Sigmoid colon (tissue), 7 donors: ENCODE measurements at places on chromosomes 7 and 10. TPM values are rescaled to one million over a fixed set of nuclear protein-coding genes. Genes with fewer than 3 reads are reported as not detected.
A peak's percentile ranks its signal among the peaks of the same experiment; 100 is the strongest.

- H3K4me3 ChIP-seq, result peak overlapping the region; percentile 69
- H3K4me1 ChIP-seq, result no peaks in the 10 kb centered on the region
- peak overlapping the region; percentile 97 for H3K27ac ChIP-seq
These were observed 844 bp upstream of the KAT6B start for GRCh38 chr10:74825371-74826141.

DNA sequence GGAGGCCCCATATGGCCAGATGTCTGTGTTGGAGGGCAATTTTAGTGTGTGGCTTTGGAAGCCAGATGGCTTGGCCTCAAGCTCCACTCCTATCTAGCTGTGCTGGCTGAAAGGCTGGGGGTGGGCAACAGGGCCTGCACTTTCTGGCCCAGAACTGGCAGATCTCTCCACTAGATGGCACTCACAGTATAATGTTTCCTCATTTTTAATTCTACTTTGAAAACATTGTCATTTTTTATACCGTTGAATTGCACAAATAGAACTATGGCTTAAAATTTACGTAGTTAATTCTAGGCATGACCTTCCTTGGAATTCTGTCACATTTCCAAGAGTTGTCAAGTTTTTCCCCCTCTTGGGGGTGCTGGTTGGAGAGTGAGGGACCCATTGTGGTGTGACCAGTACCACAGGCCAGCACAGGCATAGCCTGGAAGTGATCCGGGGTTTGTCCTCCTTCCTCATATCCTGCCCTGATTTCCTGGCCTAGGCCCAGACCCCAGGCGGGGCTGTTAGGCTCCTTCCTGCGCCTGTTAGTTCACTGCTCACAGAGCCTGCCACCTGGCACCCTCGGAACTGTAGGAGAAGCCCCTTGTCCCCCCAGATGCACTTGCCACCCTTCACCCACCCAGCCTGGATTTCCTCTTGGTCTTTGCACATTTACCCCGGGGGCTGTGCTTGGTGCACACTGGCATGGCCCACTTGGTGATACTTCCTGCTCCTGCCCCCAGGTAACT, 52.8 kb downstream of the ARHGAP22 start:
- DNase-seq, result no peak
- no peak overlapping the region for H3K27ac ChIP-seq
- H3K4me3 ChIP-seq, result no peak overlapping the region
- H3K4me1 ChIP-seq, result peaks cover 16% of the 10 kb centered on the region
- no peaks in the 10 kb centered on the region for H3K27me3 ChIP-seq

- H3K27ac ChIP-seq, result no peak overlapping the region
- no peaks in the 10 kb centered on the region for H3K36me3 ChIP-seq
- peaks cover 24% of the 10 kb centered on the region for H3K4me1 ChIP-seq
- H3K4me3 ChIP-seq, result no peak overlapping the region
- H3K27me3 ChIP-seq, result no peaks in the 10 kb centered on the region
These were observed 83.1 kb downstream of the NKX6-2 start for GRCh38 chr10:132702601-132703418.

PNPLA8 gene
- 42.9 TPM for total RNA-seq

GRCh38 chr7:93720106-93720505, 145.6 kb upstream of the CALCR start:
- H3K36me3 ChIP-seq, result no peaks in the 10 kb centered on the region
- no peak overlapping the region for H3K4me3 ChIP-seq
- no peak overlapping the region for H3K27ac ChIP-seq
- H3K27me3 ChIP-seq, result no peaks in the 10 kb centered on the region
- DNase-seq, result no peak
- peaks cover 3% of the 10 kb centered on the region for H3K4me1 ChIP-seq

SP8 gene
- total RNA-seq, result not detected

- peak overlapping the region; percentile 6 for H3K27ac ChIP-seq
- H3K4me3 ChIP-seq, result no peak overlapping the region
- no peaks in the 10 kb centered on the region for H3K36me3 ChIP-seq
- no peak for DNase-seq
These were observed 109.5 kb upstream of the GJD4 start for GRCh38 chr10:35495521-35496119.

KCP gene
- 0.28 TPM for total RNA-seq

LEP gene
- total RNA-seq, result 0.16 TPM

WNT8B gene
- total RNA-seq, result not detected

RAMP3 gene
- total RNA-seq, result 18.4 TPM

DNA sequence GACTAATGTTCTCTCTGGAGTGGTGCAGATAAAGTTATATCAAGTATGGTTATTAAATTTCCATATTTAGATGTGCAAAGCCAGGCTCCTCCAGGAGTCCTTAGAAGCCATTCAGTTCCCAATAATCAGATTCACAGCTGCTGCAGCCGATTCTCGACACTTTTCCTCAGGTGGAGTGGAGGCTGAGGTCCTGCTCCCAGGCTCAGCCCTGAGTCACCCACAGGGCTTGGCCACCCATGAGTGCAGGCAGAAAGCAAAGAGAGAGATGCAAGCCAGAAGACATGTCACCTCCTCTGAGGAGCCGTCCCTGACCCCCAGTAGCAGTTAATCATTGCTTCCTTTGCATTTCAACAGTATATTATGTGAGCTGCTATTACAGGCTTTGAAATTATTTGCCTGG, 36.3 kb upstream of the NANOS1 start:
- no peaks in the 10 kb centered on the region for H3K27me3 ChIP-seq
- no peak for DNase-seq
- H3K36me3 ChIP-seq, result no peaks in the 10 kb centered on the region
- H3K27ac ChIP-seq, result no peak overlapping the region
- no peak overlapping the region for H3K4me3 ChIP-seq
- H3K4me1 ChIP-seq, result no peaks in the 10 kb centered on the region

- no peak for DNase-seq
- peak overlapping the region; percentile 66 for H3K27ac ChIP-seq
- H3K4me1 ChIP-seq, result peaks cover 37% of the 10 kb centered on the region
- no peaks in the 10 kb centered on the region for H3K36me3 ChIP-seq
- no peaks in the 10 kb centered on the region for H3K27me3 ChIP-seq
These were observed 62.7 kb downstream of the ARID5B start for GRCh38 chr10:61964059-61964709.

DNA sequence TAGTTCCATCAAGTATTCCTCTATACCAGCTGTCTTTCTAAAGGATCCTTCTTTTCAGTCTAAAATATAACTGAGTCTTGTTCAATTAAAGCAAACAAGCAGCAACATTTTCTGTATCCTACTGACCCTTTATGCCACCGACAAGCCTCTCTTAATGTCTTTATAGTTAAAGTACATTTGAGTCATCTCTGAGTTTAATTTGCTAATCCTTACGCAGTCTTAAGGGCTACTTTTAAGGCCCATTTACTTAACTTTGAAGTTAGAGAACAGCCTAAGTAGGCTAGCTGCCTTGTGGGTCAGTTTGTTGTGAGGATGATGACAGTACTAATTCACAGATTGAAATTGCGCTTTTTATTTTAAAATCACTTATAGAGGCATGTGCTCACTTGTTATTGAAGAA, 265.5 kb upstream of the FERD3L start:
- no peak for DNase-seq
- H3K36me3 ChIP-seq, result no peaks in the 10 kb centered on the region

DNA sequence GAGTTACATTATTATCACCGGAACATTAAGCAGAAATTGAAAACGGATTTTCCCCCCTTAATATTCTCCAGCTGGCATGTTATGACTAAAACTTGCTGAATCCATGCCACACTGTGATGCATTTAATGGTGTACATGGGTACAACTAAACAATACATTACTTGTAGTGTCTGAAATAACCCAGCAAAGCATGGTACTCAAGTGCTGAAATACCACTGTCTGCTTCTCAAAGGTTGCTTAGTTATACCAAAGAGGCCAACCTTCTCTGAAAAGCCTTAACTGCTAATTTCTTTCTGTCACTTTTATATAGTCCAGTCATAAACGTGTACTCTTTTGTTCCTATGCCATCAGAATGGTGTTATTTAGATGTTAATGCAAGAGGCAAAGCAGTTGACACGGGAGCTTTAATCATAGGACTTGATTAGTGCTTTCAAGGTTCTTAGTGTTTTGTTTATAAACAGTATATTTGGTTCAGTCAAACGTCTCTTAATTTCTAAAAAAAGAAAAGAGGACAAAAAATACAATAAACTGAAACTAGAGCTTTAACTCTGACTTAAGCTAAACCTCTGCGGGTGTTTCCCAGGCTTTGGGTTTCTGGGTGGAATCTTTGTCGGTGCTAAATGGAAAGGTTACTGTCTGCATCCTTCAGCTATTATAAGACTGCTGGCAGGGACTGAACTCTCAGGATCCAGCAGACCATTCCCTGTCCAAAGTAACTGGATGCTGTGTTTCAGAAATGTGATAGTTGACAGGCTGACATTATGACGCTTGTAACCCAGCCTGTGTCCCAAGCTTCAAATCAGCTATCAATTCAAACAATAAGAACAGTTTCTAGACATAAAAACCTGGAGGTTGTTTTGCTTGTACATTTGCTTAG, 202.6 kb downstream of the PPP1R3A start:
- no peak for DNase-seq
- no peaks in the 10 kb centered on the region for H3K36me3 ChIP-seq
- H3K27ac ChIP-seq, result peak overlapping the region; percentile 54
- H3K4me3 ChIP-seq, result no peak overlapping the region

DNA sequence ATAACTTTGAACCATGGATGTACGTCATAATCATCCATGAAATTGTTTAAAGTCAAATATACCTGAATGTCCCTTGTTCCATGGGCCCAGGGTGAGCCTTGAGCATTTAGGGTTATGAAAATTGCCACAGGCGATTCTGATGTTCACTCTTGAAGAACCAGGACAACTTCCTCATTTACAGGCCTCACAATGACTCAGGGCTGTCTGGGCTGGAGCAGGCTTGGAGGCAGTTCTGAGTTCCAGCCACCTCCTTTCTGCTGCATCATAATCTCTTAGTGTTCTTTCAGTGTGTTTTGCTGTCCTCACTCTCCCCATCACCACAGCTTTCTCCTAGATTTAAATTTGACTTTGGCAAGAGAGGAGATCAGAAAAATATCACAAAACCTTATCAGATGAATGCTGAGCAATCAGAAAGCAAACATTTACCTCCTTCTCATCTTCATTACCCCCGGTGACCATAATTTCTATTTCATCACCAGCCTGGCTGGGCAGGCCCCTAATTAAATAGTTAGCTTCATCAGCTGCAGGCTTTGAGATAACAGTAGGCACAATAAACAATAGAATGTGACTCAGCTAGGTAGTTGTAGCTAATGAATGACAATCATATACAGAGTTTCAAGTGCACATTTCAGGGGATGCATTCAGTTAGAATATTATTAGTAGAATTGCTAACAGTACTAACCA, 571.0 kb downstream of the SH2D4B start:
- H3K4me3 ChIP-seq, result no peak overlapping the region
- H3K27me3 ChIP-seq, result no peaks in the 10 kb centered on the region
- no peak overlapping the region for H3K27ac ChIP-seq
- H3K4me1 ChIP-seq, result no peaks in the 10 kb centered on the region
- no peak for DNase-seq
- no peaks in the 10 kb centered on the region for H3K36me3 ChIP-seq

DNA sequence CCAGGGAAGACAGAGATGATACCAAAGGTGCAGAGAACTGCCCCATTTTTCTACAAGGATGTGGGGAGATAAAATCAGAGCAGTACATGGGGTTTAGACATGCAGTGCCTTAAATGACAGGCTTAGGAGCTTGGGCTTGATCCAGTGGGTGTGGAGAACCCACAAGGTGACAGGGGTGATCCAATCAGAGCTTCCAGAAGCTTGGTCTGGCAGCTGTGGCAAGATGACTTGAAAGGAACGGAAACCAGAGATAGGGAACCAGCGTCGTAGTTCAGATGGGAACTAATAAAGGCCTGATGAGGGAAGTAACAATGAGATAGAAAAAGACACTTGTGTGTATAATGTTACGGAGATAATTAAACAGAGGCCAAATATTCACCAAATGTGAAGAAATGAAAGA, 80.7 kb downstream of the SLC37A3 start:
- no peak for DNase-seq
- no peak overlapping the region for H3K27ac ChIP-seq
- H3K4me3 ChIP-seq, result no peak overlapping the region
- peaks cover 32% of the 10 kb centered on the region for H3K4me1 ChIP-seq
- no peaks in the 10 kb centered on the region for H3K36me3 ChIP-seq
- no peaks in the 10 kb centered on the region for H3K27me3 ChIP-seq

DNA sequence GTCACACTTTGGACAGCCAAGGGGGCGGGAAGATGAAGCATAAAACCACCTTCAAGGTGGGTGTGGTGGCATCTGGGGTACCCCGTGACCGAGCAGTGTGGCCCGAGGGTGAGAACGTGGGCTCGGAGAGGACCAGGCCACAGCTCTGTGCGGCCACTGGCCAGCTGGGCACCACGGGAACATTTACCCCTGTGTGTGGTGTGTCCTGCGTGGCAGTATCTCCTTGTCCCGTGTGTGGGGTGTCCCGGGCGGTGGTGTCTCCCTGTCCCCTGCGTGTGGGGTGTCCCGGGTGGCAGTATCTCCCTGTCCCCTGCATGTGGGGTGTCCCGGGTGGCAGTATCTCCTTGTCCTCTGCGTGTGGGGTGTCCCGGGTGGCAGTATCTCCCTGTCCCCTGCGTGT, 570.3 kb downstream of the DNAJB6 start:
- no peaks in the 10 kb centered on the region for H3K27me3 ChIP-seq
- DNase-seq, result peak; percentile 24
- no peak overlapping the region for H3K27ac ChIP-seq
- H3K4me3 ChIP-seq, result no peak overlapping the region

- no peaks in the 10 kb centered on the region for H3K27me3 ChIP-seq
- H3K4me3 ChIP-seq, result no peak overlapping the region
- DNase-seq, result no peak
- no peak overlapping the region for H3K27ac ChIP-seq
- no peaks in the 10 kb centered on the region for H3K4me1 ChIP-seq
These were observed 216.5 kb downstream of the DNAJB6 start for GRCh38 chr7:157553256-157553655.

GRCh38 chr7:155947051-155947450, 134.8 kb upstream of the SHH start:
- DNase-seq, result no peak
- H3K27me3 ChIP-seq, result peaks cover 5% of the 10 kb centered on the region
- H3K27ac ChIP-seq, result no peak overlapping the region

GRCh38 chr7:28983396-28984190, 25.5 kb upstream of the TRIL start:
- peaks cover 7% of the 10 kb centered on the region for H3K4me1 ChIP-seq
- H3K27me3 ChIP-seq, result no peaks in the 10 kb centered on the region
- H3K36me3 ChIP-seq, result no peaks in the 10 kb centered on the region
- DNase-seq, result no peak
- H3K27ac ChIP-seq, result no peak overlapping the region

- H3K4me1 ChIP-seq, result peaks cover 57% of the 10 kb centered on the region
- H3K36me3 ChIP-seq, result no peaks in the 10 kb centered on the region
- H3K27me3 ChIP-seq, result no peaks in the 10 kb centered on the region
- H3K27ac ChIP-seq, result no peak overlapping the region
These were observed 92.2 kb downstream of the GRK5 start for GRCh38 chr10:119299531-119299930.

TMEM213 gene
- total RNA-seq, result not detected

GRCh38 chr7:24297362-24297761, 13.4 kb downstream of the NPY start:
- no peak overlapping the region for H3K4me3 ChIP-seq
- no peaks in the 10 kb centered on the region for H3K36me3 ChIP-seq
- DNase-seq, result no peak
- no peaks in the 10 kb centered on the region for H3K4me1 ChIP-seq
- H3K27me3 ChIP-seq, result no peaks in the 10 kb centered on the region

SPDYE5 gene
- total RNA-seq, result not detected
